ENCODE measurements at places on chromosomes 5 and 9.
A peak's percentile ranks its signal among the peaks of the same experiment; 100 is the strongest.

DNA sequence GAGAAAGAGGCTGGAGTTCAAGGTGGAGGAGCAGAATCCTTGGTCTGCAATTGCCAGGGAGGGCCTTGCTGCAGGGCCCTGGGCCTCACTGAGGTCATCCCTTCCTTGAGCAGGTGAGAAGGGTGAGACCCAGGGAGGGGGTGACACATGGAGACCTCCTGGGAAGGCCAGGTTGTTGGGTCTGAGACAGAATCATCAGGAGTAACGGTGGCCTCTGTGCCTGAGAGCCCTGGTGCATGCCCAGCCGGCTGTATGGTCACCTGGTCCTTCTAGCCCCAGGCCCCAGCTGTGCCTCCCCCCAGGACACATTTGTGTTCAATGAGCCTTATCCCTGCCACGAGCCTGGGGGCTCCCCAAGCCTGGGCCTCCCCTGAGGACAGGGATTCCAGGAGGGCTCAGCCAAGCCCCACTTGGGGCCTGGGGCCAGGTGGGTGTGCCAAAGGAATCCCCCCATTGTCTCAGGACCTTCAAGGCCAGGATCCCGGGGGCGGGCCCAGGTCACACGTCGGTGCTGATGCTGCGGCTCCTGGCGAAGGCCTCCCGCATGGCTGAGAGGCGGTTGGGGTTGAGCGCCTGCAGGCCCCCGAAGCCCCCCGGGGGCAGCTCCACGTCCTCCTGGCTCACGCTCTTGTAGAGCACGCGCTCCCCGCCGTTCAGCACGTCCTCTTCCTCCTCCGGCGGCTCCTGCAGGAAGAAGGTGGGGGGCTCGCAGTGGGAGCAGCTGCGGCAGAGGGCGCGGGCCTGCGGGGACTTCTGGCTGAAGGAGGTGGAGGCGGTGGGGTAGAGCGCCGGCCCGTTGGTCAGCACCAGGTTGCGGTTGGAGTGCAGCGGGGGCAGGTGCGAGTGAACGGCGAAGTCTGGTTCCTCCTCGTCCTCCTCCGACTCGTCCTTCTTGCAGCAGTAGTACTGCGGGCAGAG is 30.4 kb downstream of the FAM163B start:
- DNase-seq: no peak

GRCh38 chr5:171720086-171720485 is 65.5 kb upstream of the SMIM23 start:
- DNase-seq: no peak

DNA sequence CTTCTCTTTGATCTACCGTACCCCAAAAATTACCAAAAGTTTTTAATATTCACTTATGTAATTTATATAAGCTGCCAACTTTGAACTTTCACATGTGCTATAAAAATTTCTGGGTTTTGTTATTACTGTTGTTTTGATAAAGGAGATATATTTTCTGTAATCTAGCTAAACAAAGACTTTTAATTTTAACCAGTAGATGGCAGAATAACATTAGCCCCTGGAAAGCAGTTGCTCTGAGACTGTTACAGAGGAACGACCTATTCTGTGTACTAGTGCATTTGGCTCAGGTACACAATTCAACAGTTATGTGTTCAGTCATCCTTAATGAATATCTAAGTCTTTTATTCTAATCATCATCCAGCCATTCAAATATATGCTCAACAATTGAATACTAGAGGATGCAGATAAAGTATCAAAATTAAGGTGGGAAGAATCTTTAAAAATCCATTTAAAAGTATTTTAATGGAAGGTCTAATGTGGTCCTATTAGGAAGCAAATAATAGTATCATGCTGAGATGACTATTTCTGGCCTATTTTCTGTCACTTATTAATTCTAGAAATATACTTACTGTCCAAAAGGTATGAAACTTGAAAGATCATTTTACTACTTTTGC is 8.6 kb downstream of the KLHL9 start:
- no peak for DNase-seq

DNA sequence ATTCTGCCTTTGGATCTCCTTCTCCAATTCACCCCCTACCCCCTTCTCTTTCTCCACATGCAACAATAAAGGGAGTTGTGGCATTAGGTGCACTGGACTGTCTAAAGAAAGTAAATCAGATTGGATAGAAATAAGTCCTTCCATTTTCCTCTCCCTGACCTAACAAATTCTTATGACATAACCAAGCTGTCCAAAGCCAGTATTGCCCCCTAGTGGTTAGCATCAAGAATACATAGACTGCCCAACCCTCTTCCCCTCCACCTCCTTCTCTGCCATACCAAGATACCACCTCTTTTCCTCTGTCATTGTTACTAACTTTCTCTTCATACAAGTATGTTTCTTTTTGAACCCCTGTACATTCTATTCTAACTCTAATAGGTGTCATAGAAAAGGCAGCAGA is 45.7 kb downstream of the PPARGC1B start:
- DNase-seq: no peak

DNA sequence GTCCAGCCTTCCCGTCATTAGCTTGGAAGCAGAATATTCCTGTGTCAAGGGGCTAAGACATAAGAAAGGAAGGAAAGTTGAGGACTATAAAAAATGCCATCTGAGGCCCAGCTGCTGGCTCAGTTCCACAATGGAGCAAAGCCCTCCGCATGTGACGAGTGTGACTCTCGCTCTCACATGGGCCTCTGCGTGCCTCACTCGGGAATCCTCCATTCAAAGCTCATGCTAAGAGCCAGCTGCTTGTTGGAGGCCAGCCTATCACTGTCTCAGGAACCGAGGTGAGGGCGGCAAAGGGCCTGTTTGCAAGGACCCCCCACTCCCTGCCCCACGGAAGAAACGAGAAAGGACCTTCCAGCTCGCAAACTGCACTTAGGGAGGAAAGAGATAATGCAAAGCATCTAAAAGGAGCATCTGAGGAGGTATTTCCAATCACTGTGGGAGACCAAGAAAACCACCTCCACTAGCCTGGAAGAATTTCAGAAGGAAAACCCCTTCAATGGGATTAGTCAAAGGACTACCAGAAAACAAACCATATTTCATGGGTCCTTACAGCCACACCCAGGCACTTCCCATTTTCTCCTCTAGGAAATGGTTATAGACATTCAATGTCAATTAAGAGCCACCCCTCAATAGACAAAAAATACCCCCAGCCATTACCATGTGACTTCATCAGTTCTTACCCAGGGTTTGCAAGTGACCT is 95.3 kb downstream of the PRRT1B start:
- DNase-seq: no peak

DNA sequence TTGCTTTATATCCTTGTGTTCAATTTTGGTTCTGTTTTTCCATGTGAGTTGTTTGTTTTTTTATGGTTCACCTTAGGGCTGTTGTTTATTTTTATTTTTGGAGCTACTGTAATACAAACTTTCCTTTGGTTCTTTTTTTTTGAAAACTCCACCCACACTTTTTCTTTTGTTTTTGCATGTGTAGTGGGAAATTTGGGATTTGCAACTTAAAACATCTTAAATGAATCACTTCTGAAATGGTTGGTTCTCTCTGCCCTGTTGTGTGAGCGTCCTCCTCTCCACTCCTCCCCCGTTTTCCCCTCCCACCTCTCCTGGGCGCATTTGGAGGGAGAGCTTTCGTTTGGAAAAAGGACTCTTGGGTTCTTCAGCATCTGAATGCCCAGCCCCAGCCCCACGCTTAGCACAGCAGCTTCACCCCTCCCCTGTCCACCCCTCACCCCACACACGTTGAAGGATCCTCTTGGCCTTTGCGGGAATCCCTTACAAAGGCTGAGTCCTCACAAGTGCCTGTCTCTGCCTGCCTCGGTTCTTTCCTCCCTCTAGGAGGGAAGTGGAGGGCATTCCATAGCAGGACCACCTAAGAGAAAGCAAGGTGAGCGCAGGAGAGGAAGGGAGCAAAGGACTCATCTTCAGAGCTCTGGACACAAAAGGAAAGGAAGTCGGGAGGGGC is 67.2 kb downstream of the DMRT1 start:
- DNase-seq: no peak

DNA sequence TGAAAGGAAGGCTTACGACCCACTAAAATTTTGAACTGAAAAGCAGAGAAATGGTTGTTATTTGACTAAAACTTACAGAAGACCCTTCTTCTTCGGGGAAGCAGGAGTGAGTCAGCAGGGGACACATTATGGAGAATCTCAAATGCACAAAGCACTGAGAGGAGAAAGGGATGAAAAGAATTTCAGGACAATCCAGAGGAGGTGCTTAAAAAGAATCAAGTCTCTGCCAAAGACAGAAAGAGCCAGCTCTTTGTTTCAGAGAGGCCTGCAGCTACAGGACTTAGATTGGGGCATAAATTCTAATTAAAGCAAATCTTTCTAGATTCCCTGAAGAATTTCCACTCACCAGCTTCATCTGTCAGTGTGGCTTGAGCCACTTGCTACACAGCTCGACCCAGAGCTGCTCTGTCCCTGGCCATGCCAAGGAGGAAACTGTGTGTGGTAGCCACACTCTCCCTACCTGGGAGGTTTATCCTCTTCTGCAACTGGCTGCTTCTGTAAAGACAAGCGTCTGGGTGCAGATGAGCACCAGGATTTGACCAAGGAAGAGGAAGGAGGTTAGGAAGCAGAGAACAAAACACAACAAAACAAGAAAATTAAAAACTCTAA is 89.9 kb downstream of the SEMA5A start:
- DNase-seq: no peak

DNA sequence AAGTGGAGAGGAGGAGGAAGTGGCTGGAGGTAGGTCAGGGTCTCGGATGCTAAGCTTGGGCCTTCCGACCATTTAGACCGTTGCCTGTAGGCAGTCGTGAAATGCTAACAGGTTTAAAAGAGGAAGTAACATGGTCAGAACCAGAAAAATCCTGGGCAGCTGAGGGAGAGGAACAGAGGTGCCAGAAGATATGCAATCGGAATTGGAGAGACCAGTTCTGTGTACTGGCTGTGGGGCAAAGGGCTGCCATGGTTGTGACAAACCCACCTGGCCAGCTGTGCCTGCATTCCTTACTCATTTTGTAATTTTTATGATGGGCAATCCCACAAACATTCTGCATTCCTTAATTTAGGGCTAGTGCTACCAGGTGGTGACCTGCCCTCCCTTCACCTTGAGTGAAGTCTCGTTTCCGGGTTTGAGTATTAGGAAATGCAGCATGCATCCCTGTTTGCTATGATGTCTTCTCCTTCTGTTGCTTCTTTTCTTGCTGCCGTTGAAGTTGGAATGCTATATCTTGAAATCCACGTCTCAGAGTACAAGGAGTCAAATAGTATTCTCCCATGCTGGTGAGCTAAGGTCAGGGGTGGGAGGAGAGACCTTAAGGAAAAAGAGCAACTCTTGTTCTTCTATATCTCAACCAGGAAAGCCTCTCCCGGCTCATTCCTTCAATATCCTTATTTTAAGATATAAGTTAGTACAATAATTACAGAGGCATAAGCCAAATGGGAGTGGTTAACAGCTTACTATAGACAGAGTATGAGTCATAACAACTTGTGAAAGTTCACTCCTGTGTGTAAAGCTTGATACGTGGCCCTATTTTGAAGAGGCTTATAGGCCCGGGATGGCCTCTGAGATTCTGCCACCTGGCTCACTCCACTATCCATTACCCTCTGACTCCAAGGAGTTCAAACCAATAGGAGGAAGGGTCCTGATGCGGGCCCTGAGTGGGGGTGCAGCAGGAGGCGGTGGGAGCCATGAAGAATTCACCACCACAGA is 37.0 kb downstream of the B4GALT1 start:
- peak; percentile 23 for DNase-seq

DNA sequence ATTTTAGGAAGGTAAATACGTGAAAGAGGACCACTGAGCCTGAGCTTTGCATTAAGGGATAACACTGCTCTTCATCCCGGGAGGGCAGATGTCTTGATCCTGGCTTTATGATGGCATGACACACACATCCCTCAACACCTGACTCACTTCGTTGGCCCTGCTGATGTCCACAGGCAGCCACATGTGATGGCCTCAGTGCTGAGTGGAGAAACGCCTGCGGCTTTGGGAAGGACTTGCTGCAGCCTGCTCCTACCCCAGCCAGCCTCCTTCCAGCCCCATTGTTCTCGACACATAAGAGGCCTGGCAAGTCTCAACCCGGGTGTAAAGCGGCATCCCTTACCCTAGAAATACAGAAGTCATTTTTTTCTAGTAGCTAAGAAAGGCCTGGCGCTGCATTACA is 169.0 kb downstream of the SYK start:
- DNase-seq: no peak

DNA sequence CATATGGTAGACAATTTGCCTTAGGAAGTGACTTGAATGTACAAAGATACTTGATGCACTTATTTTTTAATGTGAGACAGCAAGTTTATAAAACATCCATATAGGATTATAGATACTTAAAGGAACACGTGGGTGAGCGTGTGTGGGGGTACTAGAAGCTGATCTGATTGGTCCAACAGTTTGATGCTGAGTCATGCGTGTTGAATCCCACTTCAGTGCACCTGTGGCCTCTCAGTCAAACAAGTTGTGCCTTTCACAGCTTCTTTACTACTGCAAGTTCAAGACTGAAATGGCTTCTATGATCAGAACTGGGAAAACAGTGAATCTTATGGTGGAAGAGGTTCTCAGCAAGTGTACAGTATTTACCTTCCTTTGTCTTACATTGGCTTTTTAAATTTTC is 98.9 kb downstream of the MAP1B start:
- DNase-seq: no peak

DNA sequence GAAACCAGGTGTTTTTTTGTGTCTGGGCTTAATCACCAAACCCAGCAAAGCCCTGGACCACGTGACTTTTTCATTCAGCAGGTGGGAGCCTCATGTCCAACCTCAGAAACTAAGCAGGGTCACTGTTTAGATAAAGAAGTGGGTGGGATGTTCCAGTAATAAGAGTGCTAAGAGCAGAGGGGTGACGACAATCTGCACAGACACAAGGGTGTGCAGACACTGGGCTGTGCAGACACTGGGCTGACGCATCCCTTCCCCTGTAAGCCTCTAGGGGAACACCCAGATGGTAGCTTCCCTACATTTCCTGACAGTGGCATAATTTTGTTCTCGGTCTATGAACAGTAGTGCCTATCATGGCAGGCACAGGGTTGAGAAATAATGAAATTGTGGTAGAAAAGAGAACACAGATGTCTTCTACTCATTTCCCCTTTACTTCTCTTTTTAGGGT is 85.1 kb downstream of the SAXO1 start:
- DNase-seq: no peak

DNA sequence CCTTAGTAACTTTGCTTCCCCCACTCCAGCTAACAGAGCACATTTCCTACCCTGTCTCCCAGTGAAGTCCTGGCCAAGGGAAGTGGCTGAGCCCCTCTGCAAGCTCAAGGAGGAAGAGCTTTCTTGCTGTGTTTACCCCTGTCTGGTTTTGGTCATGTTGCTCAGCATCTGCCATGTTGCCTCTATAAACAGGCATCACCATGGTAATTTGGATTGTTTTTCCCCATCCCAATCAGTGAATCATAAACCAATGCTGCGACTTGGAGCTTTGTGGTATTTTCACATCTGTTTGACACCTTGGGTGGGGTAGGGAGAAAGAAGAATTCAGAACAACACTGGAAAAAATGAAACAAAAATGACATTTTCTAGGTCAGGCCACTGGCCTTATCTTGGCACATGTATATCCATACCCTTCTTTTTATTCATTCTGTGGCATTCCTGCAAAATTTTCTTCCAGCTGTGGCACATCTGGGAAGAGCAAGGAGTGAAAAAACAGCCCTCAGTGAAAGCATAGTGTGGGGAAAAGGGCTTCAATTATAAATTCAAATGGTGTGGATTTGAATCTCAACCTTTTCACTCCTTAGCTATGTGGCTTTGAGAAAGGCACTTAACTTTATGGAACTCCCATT is 42.5 kb downstream of the SLIT3 start:
- no peak for DNase-seq
